ENCODE measurements at places on chromosomes 16 and 17.
A peak's percentile ranks its signal among the peaks of the same experiment; 100 is the strongest.

- DNase-seq: no peak
Observed at GRCh38 chr16:27514806-27515205, 34.9 kb downstream of the GTF3C1 start.

GRCh38 chr16:146646-147045 lies 5.8 kb upstream of the HBZ start:
- DNase-seq: no peak

DNA sequence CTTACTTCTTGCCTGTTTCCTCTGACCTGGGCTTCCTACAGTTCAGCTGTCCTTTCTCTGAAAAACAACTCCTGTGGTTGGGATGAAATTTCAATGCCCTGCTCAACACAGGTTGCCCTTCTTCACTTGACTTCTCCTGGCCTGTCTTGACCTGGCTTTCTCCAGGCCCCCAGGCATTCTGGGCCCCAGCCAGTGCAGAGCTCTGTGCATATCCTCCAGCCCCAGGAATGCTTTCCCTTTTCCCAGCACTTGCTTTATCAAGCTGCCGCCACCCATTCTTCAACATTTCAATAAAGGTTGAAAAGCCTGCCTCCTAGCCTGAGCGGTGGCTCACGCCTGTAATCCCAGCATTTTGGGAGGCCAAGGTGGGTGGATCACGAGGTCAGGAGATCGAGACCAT lies 10.8 kb downstream of the ODAD4 start:
- DNase-seq: no peak

GRCh38 chr16:24966634-24967033 lies 48.5 kb downstream of the ARHGAP17 start:
- DNase-seq: no peak

DNA sequence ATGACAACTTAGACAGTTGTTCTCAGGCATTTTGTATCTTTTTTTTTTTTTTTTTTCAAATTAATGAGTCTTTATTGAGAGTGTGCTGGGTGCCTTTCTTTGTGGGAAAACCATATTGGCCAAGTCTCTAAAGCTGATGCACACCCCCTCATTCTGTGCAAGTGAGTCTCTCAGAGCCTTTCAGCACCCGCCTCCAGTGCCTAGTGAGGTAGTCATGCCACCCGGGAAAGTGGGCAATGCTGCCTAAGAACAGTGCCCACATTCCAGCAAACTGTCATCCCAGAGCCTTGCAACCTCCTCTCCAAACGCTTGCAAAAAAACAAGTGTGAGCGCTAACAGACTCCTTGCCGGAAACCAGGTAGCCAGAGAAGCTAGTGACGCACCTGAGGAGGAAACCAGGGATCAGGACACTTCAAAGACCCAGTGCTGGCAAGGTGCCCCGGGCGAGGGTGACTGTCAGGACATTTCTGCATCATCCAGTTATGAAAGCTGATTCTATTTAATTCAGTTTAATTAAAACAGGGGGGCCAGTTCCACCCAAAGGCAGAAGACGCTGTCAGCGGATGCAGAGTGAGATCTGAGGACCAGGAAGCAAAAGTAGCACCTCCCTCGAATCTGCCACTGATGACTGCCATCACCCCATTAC lies 34.9 kb downstream of the SMARCE1 start:
- DNase-seq: no peak

GRCh38 chr17:37191219-37191618 lies 184.6 kb upstream of the C17orf78 start:
- DNase-seq: no peak

DNA sequence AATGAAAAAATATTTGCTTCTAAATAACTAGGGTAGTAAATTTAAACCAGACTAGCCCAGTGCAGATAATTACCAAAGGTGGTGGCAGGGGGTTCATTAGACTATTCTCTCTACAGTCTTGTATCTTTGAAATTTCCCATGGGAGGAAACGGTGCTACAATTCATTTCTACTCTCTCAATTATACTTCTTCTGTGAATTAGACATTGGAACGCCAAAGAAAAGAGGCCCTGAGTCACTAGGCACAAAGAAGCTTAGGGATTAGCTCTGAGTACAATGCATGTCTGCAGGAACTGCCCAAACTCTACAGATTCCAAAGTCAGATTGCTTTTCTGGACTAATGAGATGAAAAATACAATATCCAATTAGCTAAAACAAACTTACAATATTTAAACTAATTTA lies 30.7 kb upstream of the ARL6IP1 start:
- no peak for DNase-seq

DNA sequence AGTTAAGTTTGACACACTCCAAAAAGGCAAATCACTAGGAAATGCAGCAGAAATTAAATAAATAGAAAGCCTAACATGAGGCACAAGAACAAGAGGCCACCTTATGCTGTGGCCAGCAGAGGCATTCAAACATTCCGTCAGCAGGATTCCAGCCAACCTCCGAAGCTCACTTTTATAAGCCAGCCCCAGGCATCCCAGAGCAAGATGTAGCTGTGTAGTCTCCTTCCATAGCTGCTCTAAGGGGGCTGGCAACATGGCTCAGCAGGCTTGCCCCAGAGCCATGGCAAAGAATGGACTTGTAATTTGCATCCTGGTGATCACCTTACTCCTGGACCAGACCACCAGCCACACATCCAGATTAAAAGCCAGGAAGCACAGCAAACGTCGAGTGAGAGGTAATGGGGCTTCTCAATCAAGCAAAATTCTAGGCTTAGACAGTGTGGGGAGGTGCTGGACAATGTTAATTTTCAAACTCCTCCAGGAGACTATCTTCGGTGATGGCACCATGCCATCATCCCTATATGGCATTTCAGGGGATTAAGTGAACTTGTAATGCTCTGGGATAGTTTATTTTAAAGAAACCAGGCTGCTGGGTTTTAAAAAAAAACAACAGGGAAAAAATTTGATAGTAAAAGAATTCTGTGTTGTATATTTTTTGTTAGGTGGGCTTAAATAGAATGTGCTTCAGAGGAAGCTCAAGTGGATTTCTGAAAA lies at the start of gene CLEC3A:
Gene CLEC3A, plus strand, starts transcription at position 202 of the 714 bp plus-strand sequence. Its CDS starts 79 bp downstream, at position 281.
- no peak for DNase-seq

- no peak for DNase-seq
Observed at GRCh38 chr17:70011750-70012149, 63.3 kb upstream of the KCNJ16 start.

DNA sequence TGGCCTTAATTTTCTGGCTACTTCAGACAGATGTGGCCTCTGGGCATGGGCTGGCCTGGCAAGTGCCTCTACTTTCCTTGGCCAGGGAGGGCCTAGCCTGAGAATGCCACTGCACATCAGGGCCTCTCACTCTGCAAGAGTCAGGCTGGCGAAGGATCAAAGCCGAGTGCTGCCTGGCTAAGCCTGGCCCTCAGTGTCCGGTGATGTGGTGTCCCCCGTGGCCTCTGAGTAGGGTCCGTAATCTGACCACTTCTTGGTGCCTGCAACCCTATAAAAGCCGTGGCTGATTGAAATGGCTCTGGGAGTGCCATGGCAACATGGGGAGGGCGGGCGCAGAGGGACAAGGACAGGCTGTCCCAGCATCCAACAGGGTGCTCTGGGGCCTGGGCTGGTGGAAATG lies 30.2 kb downstream of the TBX4 start:
- no peak for DNase-seq

GRCh38 chr17:27109346-27109745 lies 184.6 kb upstream of the WSB1 start:
- no peak for DNase-seq

GRCh38 chr17:63741143-63741407 lies 524 bp downstream of the STRADA start:
- DNase-seq: no peak

DNA sequence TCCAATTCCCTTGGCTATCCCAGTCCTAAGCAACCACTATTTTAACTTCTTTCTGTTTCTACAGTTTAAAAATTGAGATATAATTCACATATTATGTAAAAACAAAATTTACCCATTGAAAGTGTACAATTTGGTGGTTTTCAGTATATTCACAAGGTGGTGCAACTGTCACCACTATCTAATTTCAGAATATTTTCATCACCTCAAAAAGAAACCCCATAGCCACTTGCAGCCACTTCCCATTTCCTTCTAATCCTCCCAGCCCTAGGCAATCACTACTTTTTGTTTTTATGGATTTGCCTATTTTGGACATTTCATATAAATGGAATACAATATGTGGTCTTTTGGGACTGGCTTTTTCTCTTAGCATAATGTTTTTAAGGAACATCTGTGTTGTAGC lies 36.1 kb upstream of the NACA2 start:
- peak; percentile 31 for DNase-seq

DNA sequence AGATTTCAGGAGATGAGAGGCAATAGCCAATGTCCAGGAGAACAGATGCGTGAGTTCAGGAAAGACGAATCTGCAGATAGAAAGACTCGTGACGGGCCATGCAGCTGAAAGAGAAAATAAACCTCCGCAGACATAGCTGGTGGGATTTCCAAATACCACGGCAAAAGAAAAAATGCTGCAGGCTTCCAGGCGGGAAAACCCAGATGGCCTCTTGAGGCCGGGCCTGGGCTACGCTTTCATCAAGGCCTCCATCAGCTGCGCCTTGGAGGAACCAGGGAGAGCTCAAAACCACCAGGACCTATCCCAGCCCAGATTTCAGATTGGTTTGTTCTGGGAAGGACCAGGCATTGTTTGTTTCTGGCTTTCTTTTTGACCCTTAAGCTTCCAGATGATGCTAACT lies 16.7 kb downstream of the CCDC40 start:
- DNase-seq: peak; percentile 58

- peak; percentile 7 for DNase-seq
Observed at GRCh38 chr16:77385481-77385880, 49.4 kb downstream of the ADAMTS18 start.

GRCh38 chr17:42456223-42457106 lies 2.2 kb upstream of the ATP6V0A1 start:
- peak; percentile 79 for DNase-seq

- DNase-seq: no peak
Observed at GRCh38 chr16:23175651-23176050, 6.9 kb upstream of the SCNN1G start.

DNA sequence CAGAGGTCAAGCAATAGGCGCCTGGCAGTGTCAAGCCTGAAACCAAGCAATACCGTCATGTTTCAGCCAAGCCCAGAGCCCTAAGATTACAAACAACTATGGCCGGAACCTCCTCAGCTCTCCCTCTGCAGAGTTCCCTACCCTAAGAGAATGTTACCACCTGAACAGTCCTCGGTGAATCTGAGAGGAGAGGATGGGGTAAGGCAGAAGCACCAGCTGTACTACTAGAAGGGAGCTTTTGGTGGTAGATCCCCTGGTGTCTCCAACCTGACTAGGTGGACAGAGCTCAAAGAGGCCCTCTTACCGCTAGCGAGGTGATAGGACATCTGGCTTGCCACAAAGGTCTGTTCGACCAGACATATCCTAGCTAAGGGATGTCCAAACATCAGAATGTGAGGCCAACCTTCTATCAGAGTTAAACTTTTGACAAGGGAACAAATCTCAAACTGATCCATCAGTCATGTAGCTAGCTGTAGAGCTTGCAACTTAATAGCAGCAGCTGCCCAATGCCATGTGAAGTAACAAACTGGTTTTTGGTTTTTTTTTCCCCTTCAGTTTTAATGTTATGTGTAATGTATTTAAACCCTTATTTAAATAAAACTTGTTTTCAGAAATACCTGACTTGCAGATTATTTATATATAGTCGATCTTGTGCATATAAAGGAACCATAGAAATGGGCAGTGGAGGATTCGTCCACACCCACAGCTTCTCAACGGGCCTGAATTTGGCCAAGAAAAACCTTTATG lies 2.5 kb downstream of the EIF1 start:
- no peak for DNase-seq

DNA sequence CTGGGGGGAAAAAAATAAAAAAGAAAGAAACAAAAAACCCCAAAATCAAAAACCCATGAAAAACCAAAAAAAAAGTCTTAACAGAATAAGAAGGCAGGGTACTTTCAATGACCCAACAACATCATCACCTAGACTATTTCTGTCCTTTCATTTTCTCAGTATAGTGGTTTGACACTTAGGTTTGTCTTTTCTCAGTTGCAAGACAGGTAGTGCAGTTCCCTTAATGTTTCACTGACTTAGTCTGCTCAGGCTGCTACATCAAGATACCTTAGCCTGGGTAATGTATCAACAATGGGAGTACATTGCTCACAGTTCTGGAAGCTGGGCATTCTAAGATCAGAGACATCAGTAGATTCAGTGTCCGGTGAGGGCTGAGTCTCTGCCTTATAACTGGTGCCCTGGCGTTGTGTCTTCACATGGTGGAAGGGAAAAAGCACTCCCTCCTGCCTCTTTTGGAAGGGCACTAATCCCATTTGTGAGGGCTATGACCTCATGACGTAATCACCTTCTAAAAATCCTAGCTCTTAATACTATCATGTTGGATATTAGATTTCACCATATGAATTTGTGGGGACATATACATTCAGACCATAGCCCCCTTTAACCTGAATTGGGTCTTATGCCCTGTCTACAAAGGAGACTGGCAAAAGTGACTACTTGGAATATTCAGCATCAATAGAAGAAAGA lies 362.3 kb upstream of the RBFOX1 start:
- no peak for DNase-seq

DNA sequence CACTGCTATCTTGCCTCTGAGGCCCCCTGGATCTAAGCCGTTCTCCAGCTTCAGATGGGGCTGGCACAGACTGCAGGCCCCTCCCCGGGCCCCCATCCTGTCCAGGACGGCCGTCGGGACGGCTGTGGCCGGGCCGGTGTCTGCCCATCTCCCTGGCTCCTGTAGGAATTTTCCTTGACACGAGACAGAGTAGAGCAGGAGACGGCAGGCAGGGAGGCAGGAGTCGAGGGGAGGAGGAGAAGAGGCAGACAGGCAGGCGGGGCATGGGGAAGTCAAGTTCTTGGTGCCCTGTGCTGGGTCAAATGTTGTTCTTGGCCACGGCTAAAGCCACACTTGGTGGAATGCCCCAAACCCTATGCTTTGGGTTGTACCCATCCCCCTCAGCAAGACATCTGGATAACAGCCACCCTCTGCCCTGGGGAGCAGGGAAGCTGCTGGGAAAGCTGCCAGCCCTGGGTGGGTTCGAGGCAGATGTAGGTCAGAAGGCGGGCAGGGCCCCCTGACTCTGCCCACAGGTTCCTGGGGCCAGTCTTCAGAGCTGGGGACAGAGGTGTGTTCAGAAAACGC lies 4.0 kb downstream of the C1QTNF1 start:
- DNase-seq: peak; percentile 52

- DNase-seq: no peak
Observed at GRCh38 chr16:88459366-88460073, 6.4 kb downstream of the ZFPM1 start.

DNA sequence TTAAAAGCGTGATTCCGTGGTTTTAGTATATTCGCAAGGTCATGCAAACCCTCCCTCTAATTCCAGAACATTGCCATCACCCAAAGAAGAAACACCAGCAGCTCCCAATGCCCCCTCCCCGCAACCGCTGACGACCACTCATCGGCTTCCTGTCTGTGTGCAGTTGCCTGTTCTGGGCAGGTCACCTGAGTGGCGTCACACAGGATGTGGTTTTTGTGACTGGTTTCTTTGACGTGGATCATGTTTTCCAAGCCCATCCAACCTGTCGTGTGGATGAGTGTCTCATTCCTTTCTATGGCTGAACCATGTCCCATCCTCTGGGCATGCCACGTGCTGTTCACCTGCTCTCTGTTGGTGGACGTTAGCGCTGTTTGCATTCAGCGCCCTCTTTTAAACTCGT lies 8.2 kb upstream of the ATP2C2 start:
- no peak for DNase-seq

GRCh38 chr16:8885674-8886592 lies 3.8 kb downstream of the LITAFD start:
- DNase-seq: no peak

- DNase-seq: no peak
Observed at GRCh38 chr16:28191364-28191960, 20.3 kb downstream of the XPO6 start.
